ENCODE measurements at places on chromosomes 3 and 15.

GRCh38 chr3:194081826-194082225 lies 54.1 kb upstream of the HES1 start:
- no peak for DNase-seq

GRCh38 chr3:52454250-52454937 lies 553 bp upstream of the TNNC1 start:
- no peak for DNase-seq

- DNase-seq, result no peak
Observed at GRCh38 chr3:65617787-65618186, 420.9 kb downstream of the MAGI1 start.

- no peak for DNase-seq
Observed at GRCh38 chr3:55164191-55164590, 236.3 kb upstream of the LRTM1 start.

DNA sequence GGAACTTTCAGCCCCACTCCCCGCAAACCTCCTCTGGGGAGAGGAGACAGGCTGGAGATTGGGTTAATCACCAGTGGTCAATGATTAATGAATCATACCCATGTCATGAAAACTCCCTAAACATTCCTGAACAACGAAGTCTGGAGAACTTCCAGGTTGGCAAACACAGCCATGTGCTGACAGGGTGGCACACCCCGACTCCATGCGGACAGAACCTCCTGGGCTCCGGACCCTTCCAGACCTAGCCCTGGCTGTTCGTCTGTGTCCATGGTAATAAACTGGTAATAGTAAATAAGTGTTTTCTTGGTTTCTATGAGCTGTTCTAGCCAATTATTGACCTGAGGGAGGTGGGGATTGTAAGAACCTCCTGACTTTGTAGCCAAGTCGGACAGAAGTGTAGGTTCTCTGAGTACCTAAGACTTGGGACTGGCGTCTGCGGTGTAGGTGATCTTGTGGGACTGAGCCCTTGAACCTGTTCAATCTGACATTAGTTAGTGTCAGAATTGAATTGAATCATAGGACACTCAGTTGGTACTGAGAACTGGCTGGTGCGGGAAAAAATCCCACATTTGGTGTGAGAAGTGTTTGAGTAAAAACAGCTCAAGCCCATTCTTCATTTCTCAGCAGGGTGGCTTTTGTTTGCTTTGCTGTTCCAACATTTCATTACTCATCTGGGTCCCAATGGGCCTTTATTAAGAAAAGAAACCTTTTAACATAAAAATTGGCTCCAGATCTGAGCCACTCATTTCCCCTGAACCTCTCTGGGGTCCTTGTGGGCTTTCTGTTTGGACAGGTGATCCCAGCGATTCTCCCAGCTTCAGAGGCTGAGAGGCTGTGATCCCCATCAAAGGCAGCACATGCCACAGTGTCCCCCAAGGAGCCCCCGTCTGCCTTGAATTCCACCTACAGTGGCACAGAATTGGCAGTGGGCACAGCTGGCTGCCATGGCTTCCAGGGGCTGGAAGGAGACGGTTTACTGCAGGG lies 151.0 kb downstream of the TJP1 start:
- no peak for DNase-seq

DNA sequence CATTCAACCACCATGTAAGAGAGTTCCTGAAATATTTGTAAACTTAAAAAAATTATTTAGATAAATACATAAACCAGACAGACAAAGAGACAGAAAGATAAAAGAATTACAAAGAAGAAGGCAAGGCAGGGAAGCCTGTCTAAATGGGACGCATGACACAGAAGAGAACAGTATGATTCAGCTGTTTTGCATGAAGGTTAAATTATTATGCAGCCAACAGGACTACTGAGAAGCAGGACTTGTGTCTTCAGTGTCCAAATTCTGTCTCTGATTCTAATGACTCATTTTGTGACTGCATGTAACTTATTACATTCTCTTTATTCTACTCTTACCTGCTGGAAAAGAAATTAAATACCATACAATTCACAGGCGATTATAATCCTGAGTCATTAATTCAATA lies 340.4 kb upstream of the KCNMB2 start:
- DNase-seq, result no peak

GRCh38 chr15:57064033-57064432 lies 145.6 kb downstream of the TCF12 start:
- DNase-seq, result no peak

Data from activated CD4-positive, alpha-beta T cell treated with anti-CD3 and anti-CD28 coated beads, Interleukin-2, amount 50 U/mL, for 1 hour (primary cell).